ENCODE measurements at places on chromosomes 4 and X. TPM values are rescaled to one million over a fixed set of nuclear protein-coding genes. Genes with fewer than 3 reads are reported as not detected.
A peak's percentile ranks its signal among the peaks of the same experiment; 100 is the strongest.

The GPR143 gene
- not detected for total RNA-seq

The HOPX gene
- 206 TPM for total RNA-seq

The NDUFB11 gene
- total RNA-seq = 89.0 TPM

The BMPR1B gene
- total RNA-seq = not detected

GRCh38 chr4:169156392-169156791 lies 114.4 kb downstream of the SH3RF1 start:
- DNase-seq = no peak

DNA sequence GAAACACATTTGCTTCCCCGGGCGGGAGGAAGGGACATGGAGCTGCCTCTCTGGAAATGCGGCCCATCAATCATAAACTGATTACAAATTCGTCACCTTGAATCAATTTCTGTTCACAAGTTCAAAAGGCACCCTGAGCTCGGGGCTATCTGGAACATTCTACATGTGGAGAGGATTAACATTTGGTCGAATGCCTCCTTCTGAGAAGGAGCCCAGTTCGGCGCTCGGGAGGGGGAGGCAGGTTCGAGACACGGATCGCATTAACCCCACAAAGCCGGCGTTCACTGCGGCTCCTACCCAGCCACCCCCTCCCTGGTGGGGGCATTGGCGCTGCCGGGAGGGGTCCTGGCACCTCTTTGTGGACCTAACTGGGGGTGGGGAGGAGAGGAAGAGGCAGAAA lies 108.0 kb downstream of the CPZ start:
- no peak for DNase-seq

DNA sequence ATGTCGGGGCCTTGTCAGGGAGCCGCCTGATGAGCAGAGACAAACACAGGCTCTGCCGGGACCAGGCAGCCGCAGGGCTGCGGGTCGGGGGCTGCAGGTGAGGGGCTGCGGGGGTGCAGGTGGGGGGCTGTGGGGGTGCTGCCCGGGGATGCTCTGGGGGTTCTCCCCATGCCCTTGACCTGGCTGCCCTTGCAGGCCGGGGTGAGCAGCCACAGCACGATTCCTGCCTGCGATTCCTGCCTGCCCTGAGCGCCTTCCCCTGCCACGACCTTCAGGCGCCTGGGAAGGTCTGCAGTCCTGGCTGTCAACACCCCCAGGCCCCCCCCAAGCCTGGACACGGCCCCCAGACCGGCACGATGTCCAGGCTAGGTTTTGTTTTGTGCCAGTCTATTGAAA lies 106.3 kb downstream of the FAM53A start:
- no peak for DNase-seq

GRCh38 chrX:48940404-48940955 lies 16.9 kb downstream of the OTUD5 start:
- peak; percentile 40 for DNase-seq

GRCh38 chr4:117422297-117422696 lies 336.9 kb upstream of the TRAM1L1 start:
- DNase-seq = no peak

- no peak for DNase-seq
Measured at GRCh38 chr4:152499344-152499743, 36.5 kb downstream of the FBXW7 start.

GRCh38 chr4:19438233-19438632 lies 813.5 kb upstream of the SLIT2 start:
- DNase-seq = no peak

DNA sequence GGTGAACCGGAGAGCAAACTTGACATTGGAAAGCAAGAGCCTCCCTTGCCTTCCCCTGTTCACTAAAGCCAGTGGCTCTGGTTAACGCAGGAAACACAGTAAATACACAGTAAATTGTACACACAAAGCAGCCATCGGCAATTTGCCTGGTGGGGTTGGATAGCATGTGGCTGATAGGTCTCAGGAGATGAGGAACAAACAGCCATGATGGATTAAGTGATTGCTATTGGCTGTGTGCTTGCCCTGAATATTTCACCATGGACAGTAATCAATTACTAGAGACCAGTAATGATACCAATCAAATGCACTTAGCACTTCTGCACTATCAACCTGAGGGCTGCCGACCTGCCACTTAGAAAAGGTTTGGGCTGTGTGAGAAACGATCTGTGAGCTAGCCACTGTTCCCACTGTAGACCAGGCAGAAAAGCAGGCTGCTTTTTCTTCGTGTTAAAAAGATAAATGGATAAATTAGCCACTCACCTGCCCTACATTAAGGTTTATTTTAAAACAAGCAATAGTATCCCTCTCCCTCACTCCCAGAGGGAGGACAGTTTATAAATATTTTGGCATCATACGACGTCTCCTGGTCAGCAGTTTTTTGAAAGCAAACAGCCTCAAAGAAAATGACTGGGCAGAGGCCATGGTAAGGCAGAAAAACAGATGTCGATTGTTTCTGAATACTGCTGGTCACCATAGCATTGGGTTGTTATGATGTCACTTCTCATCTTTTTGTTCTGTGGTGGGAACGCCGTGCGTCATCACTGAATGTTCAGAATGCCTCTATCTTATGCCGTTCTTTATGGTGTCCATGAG lies 167.1 kb downstream of the MAML3 start:
- no peak for DNase-seq

- DNase-seq = peak; percentile 53
Measured at GRCh38 chrX:101658661-101659491, 774 bp downstream of the ARMCX2 start.

DNA sequence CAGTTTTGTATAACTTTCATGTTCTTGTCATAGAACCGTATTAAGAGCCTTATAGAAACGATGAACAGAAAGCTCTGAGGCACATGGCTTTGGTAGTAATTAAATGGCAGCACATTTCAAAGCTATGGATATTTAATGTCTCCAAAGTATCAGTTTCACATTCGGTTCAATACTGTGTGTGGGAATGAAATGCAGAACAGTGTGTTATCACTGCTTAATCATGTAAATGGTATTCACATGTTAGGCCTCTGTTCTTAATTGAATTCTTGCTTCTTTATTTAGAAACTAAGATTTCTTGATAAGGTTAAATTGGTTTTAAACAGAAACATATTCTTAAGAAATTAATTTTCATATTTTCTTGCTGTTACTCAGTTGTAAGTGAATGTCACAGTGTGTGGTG lies 701.0 kb upstream of the PITX2 start:
- no peak for DNase-seq

All from activated CD4-positive, alpha-beta memory T cell treated with anti-CD3 and anti-CD28 coated beads, Interleukin-2, amount 10 ng/mL, durations not matched to agents 7 days and 5 days (primary cell).